Left kidney (tissue), 8 donors: ENCODE measurements at places on chromosomes 1 and 21. TPM values are rescaled to one million over a fixed set of nuclear protein-coding genes. Genes with fewer than 3 reads are reported as not detected.

DNA sequence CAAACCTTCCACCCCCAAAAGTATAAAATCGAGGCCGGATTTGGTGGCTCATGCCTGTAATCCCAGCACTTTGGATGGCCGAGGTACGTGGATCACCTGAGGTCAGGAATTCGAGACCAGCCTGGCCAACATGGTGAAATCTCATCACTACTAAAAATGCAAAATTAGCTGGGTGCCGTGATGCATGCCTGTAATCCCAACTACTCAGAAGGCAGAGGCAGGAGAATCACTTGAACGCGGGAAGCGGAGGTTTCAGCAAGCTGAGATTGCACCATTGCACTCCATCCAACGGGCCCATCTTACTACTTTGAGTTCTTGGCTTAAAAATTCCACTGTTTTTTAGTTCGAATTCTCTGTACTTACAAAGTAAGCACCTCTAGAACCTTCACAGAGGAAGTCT lies 11.0 kb downstream of the KLHDC8A start:
- no peak for DNase-seq

Gene C8A
- not detected for polyA plus RNA-seq

DNA sequence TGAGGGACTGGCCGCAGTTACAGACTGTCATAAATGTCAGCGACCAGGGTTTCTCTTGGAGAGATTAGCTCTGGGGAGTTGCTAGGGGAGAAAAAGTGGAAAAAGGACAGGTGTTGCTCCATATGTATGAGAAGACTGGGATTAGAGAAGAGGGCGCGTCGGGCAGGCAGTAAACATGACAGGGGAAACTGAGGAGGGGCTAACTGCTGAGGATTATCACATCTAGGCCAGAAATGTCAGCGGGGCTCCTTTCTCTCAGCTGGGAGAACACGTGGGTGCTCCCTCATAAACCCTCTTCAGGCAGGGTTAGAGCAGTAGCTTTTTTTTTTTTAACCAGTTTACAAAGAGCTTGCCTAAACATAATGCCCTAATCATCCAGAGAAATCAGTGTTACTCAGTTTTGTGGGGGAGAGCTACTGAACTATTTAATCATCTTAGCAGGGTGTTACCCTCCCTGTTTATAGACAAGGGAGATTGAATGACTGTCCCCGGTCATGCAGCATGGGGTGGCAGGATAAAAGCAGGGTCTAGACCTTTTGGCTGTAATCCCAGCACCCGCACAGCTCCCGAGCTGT lies 35.2 kb downstream of the ELAPOR1 start:
- no peak for DNase-seq

Gene OR14K1
- not detected for polyA plus RNA-seq

- peak; percentile 77 for DNase-seq
Observed at GRCh38 chr1:147504801-147505311, 36.4 kb upstream of the BCL9 start.

DNA sequence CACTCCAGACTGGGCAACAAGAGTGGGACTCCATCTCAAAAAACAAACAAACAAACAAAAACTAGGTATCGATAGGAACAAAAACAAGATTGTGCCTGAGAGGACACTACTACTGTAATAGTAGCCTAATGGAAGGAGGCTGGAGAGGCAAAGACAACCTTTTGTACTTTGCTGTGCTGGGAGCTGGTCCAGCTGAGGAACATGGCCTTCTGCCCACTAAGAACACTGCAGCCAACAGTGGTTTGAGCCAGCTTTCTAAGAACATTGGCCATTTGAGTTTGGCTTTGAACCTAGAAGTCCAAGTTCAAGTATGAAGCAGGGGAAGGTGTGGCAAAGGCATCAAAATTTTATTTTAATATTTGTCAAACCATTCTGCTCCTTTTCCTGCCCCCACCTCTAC lies 22.7 kb upstream of the RGS8 start:
- DNase-seq = no peak

Gene FYB2
- polyA plus RNA-seq = 0.90 TPM

Gene RHCE
- 0.83 TPM for polyA plus RNA-seq

DNA sequence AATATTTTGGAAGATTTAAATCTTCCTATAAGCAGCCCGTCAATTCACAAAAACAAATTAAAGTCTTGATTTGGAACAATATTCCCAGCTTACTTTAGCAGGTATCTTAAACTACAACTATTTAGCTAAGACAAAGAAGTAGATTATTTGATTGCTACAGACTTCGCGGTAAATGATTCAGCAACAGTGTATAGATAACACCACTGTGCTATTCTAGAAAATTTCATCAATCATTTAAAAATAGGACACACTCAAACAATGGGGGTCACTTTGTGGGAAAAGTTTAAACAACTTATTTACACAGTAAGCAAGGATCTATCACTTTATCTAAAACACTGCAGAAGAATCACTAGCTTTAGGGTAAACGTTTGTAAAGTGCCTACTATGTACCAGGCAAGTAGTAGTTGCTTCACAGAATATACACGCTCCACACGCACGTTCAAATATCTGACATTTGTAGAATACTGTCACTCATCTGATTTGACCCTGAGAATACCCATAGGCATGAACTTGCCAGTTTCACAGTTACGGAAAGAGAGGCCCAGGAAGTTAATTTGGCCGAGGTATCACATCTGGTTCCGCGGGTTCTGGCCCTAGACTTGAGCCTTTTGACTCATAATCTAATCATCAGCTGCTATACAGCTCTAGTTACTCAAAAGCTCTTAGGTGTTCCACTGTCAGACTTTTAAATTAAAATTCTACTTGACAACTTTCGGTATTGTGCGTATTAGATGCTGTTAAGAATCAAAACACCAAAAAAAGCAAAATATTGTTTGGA lies 876 bp downstream of the DENND2C start:
- no peak for DNase-seq

Gene RIPK4
- polyA plus RNA-seq = 14.4 TPM

GRCh38 chr1:151547119-151547899 lies 7.2 kb downstream of the TUFT1 start:
- peak; percentile 27 for DNase-seq

Gene S100A8
- polyA plus RNA-seq = 3.4 TPM

DNA sequence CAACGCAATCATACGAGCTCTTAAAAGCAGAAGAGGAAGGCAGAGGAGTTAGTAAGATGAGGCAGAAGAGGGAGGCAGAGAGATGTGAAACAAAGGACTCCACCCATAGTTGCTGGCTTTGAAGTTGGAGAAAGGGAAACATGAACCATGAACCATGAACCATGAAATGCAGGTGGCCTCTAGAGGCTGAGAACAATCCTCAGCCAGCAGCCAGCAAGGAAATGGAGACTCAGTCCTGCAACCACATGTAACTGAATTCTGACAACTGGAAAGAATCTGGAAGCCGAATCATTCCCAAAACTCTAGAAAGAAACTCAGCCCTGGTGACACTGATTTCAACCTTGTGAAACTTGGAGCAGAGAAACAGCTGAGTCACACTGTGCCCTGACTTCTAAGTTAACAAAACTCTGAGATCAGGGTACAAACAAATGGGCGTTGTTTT lies 10.1 kb downstream of the DIPK1A start:
- no peak for DNase-seq

Gene SHISAL2A
- 2.2 TPM for polyA plus RNA-seq

Gene MROH7
- 14.8 TPM for polyA plus RNA-seq

Gene KCTD3
- polyA plus RNA-seq = 91.3 TPM

DNA sequence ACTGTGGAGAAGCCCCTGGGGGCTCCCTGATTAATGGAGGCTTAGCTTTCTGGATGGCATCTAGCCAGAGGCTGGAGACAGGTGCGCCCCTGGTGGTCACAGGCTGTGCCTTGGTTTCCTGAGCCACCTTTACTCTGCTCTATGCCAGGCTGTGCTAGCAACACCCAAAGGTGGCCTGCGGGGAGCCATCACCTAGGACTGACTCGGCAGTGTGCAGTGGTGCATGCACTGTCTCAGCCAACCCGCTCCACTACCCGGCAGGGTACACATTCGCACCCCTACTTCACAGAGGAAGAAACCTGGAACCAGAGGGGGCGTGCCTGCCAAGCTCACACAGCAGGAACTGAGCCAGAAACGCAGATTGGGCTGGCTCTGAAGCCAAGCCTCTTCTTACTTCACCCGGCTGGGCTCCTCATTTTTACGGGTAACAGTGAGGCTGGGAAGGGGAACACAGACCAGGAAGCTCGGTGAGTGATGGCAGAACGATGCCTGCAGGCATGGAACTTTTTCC lies 24.8 kb downstream of the PCSK9 start:
- DNase-seq = no peak

Gene ARF1
- 272 TPM for polyA plus RNA-seq

GRCh38 chr1:181812208-181812607 lies 249.3 kb downstream of the ZNF648 start:
- DNase-seq = no peak

GRCh38 chr1:46790446-46791101 lies 8.3 kb upstream of the CYP4B1 start:
- DNase-seq = no peak

DNA sequence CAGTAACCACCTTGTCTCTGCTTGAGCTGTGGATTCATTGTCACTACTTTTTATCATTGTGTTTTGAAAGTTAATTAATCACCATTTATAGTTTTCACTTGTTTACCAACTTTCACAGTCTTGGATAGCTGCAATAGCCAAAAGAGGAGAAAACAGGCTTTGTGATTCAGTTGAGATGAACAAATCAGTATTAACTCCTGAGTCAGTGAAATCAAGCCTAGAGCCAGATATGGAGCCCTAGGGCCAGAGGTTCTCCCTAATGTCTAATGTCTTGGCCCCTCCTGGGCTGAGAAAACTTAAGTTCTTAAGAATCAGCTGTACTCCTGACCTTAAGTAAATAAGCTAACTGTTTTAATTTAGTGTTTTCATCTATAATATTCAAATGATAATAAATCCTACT lies 228.8 kb downstream of the DNM3 start:
- no peak for DNase-seq

Gene VWA5B1
- 2.5 TPM for polyA plus RNA-seq

DNA sequence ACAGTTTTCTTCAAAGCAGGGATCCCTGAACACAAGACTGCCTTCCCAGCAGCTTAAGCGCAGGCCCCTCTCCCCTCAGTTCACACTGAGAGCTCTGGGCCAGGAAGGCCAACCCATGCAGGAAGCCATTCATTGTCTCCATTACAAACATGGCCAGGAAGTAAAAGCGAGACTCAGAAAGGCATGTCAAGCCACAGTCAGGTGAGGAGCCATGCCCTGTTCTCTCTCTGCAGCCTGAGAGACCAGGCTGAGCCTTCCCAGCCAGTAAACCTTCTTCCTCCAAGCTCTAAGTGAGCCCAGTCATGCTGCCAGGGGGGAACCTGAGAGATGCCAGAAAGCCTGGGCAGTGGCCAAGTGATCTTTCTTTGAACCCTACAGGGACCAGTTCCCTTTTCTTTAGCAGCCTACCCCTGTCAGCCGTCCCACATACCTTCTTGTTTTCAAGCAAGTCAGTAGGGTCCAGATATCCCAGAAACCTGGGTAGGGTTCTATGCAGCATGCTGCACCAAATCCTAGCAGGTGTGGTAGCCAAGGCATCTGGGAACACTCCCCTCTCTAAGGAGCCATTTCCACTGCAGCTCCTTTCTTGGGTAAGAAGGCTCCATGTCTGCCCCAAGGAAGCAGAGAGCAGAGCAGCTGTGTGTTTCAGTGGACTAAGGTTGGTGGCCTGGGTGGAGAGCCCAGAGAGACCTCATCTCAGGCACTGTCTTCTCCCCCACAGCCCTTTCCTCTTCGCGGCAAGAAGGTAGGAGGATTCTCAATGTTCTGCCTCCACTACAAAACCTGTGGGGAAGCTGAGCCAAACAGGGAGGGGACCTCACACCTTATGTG lies 977 bp downstream of the TRAF3IP3 start:
- DNase-seq = no peak

Gene ACKR1
- 0.33 TPM for polyA plus RNA-seq

DNA sequence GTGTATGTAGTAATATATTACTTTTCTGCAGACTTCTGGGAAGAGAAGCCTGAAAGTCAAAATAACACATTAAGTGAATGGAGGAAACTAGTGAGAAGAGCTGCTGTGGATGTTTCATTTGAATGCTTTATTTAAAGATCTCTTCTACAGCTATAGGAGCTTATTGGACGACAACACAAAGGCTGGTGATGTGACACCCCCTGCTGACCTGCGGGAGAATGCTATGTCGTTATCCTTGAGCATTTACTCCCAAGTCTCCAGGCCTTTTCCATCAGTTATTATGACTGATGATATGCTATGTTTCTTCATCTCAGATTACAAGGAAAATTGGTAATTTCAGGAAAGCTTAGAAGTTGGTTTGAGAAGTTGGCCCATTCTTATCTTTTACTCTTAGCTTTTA lies 22.3 kb upstream of the PLA2G4A start:
- DNase-seq = no peak

GRCh38 chr1:103220631-103221041 lies 112.3 kb upstream of the COL11A1 start:
- DNase-seq = no peak

- no peak for DNase-seq
Observed at GRCh38 chr1:31036749-31037500, 28.6 kb downstream of the PUM1 start.

GRCh38 chr21:28150778-28151177 lies 841.9 kb downstream of the LTN1 start:
- no peak for DNase-seq

DNA sequence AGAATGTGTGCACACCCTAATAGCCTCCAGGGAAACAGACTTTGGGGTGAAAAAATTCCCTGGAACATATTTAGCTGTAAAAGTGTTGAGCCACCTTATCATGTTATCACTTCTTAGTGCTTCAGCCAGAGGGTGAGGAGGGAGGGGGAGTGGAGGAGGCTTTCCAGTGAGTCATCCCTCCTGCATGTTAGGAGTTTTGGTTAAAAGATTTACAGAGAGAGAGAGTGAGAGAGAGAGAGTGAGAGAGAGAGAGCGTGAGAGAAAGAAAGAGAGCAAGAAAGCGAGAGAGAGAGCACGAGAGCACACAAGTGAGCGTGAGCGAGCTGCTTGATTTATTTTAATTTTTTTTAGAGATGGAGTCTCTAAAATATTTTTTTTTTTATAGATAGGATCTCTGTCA lies 13.5 kb upstream of the CACNA1E start:
- no peak for DNase-seq

DNA sequence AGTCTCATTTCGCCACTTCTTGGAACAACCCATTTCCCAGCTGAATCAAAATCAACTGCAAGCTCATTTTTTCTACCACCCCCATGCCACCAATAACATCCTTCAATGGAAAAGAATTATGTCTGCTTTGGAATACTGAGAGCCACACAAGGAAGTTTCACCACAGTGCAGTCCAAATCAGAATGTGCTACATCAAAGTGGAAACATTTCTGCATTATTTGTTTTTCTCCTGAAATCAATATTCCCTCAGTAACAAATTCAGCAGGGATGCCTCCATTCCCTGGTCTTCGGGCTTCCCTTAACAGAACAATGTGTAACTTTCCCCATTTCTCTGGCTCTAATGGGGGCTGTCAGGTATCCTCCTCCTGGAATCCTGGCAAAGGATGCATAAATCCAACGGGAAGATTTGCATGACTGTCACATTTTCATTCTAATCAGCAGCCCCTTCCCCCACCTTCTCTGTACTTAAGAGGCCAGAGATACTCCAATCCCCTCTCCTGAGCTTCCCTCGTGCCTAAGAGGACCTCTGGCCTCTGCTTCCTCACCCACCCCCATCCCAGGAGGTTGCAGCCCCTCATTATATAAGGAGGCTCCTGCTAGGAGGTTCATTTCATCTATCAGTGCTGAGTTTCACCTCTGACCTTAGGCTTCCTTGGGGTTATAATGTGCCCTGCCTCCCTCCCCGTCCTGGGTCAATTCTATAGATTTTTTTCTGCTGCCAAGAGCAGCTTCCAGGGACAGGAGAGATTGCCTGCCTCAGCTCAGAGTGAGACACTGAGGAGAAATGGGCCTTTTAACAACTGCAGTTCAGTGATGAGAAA lies 201.1 kb downstream of the OMA1 start:
- DNase-seq = no peak

Gene GUCA2B
- polyA plus RNA-seq = not detected

Gene FMN2
- polyA plus RNA-seq = 6.9 TPM
